Iris pigment epithelial cell (primary cell): ENCODE measurements at places on chromosomes 7 and 10.

GRCh38 chr10:102799691-102800471 is 37.3 kb downstream of the CYP17A1 start:
- DNase-seq: peak; percentile 17

DNA sequence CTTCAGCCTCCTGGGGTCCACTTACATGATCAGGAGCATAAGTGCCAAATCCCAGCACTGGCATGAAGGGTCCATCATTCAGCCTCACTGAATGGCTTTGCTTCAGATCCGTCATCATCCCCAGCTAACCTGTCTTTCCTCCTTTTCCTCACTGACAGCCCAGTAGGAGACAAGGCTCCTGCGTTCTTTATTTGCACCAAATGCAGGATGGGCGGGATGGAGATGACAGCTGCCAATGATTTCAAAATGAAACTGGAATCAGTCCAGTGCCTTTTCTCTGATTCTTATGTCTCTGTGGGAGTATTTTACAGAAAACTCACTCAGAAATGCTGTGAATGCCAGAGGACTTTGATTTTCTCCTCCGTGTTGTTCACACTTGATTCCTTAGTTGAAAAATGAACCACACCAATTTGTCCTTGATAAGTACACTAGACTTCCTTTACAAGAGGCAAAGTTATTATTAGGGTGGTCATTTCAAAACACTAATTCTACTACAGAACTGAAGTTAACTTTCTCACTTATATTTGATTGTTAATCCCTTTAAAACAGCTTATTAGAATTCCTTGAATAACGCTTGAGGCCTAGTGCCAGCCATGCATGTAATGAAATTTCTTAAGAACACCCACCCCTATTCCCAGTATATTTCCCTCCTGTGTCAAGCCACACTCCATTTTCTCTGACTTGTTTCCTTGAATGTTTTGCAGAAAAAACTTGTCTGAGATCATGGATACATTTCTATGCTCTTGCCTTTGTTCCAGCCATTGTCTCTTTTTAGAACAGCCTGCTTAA is at the start of gene AKR1C8:
Gene AKR1C8 (minus strand): TSS at position 164 of the 789 bp plus-strand sequence. CDS start 46 bp downstream, at position 118.
- DNase-seq: no peak

DNA sequence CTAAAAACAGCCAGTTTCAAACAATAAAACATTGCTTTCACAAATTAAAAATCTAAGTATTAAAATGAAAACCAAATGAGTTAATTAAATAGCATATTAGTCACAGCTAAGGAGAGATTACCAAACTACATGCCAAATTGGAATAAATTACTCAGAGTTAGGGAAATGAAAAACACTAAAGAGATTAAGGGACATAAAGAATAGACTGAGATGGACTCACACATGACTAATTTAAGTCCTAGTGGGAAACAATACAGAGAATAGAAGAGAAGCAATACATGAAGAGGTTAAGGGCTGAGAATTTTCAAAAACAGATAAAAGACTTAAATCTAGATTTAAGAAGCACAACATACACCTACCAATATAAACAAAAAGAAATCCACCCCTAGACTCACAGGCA is 110.6 kb downstream of the ZFAND4 start:
- DNase-seq: no peak

- no peak for DNase-seq
Measured at GRCh38 chr7:155770241-155770640, 42.0 kb downstream of the SHH start.

DNA sequence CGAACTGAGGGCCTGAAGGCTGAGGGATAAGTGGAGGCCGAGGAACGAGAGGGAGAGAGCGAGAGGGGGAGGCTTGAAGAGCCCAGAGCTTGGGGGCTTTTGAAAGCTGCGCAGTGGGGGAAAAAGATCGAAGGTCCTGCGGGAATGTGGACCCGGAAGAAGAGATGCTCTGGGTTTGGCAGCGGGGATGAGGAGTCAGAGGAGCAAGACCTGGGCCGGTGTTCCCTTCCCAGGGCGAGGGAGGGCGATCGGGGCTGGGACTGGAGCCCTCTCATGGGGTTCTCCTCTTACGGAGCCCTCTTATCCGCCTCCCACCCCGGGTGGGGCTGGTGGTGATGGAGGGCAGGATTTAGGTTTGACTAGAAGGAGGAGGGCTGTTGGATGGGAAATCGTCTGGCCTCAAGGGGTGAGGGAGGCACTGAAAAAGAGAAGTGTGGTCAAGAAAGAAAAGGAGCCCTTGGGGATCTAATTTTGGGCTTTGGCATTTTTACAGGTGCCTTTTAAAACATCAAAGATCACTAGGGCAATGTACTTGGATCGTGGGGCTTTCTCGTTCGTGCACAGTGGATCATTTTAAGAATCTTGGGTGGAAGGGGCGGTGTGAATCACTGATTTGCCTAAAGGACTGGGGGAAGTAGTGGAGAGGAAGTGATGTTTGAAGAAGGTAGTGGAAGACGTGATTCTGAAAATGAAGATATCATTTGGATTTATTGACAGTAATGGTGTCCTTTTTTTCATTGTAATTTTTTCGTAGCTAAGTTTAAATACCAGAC is 637 bp downstream of the SAMD8 start:
- DNase-seq: peak; percentile 54

GRCh38 chr7:7970237-7970530 is 1.6 kb downstream of the GLCCI1 start:
- DNase-seq: no peak

- no peak for DNase-seq
Measured at GRCh38 chr7:38775506-38776175, 133.3 kb downstream of the VPS41 start.

DNA sequence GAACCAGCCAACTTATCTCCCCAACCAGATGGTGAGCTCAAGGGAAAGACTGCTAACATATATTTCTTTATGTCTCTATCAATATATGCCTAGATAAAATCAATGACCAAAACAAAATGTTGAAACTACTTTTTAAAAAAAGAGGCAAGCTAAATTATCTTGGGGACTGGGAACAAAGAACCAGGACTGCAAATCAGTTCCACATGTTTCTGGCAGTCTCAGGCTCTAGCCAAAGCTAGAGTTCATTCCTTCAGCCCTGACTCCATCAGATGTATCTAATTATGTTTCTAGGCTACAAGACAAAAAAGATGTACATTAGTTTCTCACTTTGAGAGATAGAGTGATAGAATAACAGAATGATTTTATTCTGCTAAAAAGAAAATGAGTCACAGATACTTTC is 1290.3 kb upstream of the SORCS1 start:
- no peak for DNase-seq

DNA sequence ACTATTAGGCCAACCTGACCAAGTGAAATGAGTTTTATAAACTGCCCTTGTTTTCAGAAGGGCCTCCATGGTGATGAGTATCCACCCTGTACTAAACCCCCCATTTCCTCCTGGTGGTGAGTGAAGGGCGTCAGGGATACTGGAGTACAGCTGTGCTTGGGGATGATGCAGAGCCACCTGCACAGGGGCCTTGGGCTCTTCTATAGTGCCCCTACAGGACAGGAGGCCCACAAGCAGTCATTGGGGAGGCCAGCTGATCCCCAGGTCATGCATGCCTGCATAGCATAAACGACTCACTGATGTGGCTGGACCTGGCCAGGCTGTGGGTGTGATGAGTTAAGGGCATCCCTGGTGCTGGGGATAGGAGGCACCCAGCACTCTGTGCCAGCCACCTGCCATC is 114.1 kb upstream of the CELF2 start:
- DNase-seq: no peak

- DNase-seq: no peak
Measured at GRCh38 chr7:158487631-158488151, 99.9 kb downstream of the PTPRN2 start.

- DNase-seq: no peak
Measured at GRCh38 chr7:877312-878232, 1.2 kb downstream of the GET4 start.

DNA sequence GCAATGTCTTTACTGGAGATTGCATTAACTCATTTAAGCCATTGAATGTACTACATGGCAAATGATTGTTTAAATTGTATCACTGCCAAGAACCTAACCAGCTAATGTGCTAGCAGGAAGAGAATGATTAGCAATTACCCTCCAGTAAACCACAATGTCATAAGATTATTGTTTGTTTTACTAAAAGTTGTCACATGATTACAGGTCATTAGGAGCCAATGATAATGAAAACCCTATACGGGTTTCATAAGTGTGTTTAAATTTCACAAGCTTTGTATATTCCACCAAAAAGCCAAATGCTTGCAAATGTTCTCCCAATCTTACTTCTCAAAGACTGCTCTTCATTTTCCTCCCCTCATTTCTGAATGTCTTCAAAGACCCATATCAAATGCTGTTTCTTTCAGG is 76.5 kb upstream of the PPP1R3C start:
- peak; percentile 54 for DNase-seq

GRCh38 chr10:108014902-108015177 is 850.3 kb upstream of the SORCS1 start:
- DNase-seq: no peak

DNA sequence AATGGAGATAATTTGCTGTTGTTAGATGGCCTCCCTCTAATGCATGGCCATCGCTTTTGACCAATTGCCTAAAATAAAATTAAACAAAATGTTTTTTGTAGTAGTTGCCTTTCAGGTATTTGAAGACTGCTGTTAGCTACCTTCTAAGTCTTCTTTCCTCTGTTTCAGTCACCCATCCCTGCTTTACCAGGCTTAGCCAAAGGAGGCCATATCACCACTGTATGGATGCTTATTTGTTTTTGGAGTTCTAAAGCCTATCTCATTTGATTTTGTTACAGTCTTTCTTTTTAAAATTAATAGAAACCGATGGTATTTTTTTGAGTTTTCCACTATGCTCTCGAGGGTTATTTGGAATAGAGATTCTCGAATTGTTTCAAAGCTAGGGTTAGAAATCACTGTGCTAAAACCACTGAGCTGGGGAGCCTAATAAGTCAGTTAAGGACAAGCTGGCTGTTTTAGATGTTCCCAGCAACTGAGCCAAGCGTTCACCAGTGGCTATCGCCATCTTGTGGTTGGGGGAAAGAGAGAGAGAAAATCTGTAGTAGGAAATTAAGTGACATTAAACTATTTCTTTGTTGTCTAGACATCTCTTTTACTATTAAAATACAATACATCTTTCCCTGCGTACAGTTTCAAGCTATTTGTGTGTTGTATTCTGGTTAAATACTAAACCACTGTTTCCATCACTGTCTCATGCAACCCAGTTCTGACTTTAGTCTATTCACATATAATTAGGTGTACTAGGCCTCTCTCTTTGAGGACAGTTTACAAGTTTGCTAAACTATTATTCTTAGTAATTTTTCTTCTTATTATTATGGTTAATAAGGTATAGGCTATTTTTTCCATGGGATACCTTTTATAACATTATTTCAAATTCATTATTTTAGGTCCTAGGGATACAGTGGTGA is 52.2 kb downstream of the GPR158 start:
- peak; percentile 51 for DNase-seq

DNA sequence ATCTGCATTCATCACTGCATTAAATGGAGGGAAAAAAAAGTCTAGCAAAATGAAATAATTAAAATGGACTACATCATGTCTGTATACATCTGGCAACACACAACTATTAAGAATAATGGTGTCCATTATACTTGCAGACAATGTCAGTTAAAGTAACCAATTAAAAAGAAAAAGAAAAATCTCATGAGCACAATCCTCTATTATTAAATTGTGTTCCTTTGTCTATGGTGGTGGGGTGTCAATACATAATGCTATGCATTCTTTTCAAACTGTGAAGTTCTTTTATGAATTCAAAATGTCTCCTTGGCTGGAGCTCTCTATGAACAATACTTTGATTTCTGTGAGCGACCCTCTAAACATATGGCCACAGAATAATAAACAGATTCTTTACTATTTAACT is 63.5 kb downstream of the NRP1 start:
- no peak for DNase-seq

- peak; percentile 72 for DNase-seq
Measured at GRCh38 chr10:76582531-76582930, 1055.1 kb downstream of the KCNMA1 start.

DNA sequence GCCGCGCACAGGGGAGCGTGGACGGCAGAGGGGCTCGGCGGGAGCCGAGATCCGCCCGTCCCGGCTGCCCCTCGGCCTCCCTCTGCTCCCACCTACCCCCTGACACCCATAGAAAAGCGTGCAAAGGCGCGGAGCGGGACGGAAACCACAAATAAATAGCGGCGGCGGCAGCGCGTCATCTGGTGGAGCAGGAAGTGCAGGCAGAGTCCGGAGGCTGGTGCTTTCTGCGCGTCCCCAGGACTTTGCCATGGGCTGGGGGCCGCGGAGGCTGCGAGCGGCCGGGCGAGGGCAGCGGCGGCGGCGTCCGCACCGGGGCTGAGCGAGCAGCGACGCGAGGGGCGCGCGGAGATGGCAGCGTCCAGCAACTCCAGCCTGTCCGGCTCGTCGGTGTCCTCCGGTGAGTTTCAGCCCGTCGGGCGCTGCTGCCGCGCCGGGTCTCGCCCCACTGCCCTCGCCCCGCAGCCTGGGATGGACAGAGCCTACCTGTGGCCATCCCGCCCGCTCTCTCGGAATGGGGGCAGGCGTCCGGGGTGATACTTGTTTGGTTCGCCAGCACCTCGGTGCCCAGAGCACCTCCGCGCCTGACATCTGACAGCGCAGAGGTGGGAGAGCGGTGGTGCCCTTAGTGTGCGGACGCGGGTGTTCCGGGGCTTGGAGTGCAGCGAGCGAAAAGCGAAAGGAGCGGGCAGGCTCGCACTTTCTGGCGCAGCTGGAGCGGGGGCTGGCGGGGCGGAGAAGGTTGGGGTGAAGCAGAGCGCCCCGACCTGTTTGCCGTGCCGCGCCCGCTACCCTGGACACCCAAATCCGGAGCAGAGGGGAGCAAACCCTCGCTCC is at the start of gene CHN2:
Gene CHN2 (plus strand): TSS at position 182 of the 834 bp plus-strand sequence.
- DNase-seq: peak; percentile 17

DNA sequence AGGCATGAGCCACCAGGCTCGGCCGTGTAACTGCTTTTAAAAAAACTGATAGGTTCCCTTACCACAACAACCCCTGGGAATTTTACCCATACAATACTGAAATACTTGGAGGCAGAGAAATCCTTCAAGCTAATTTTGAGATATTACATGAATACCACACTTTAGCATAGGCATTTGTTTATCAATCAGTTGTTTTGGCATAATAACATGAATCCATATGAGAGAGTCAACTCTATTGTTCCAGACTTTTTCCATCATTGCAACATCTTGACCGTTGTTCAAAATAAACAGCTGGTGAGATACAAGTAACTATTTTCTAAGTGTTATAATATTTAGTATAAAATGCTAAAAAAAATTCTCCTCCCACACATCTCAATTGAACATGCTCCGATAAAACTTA is 36.8 kb downstream of the LAMB4 start:
- DNase-seq: peak; percentile 63

DNA sequence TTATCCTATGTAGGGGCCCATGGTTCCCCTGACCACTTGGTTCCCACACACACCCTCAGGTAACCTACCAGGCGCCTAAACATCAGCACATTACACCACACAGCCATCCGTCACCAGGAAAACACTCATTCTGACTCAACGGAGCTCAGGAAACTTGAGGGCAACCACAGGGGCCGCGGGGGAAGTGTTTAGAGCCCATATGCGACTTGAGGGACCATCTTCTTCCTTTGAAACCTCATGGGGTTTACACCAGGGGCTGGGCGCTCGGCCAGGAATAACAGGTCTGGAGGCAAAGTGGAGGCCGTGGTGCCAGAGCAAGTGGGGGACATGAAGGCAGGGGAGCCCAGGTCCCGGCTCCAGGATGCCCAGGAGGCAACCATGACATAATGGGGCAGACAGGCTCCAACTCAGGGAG is 1.5 kb downstream of the STX1A start:
- DNase-seq: peak; percentile 97
